ENCODE measurements at places on chromosomes 12 and 14.
A peak's percentile ranks its signal among the peaks of the same experiment; 100 is the strongest.

- DNase-seq: no peak
These were observed 4.4 kb upstream of the PDE6H start for GRCh38 chr12:14968478-14968877.

- DNase-seq: no peak
These were observed 481 bp downstream of the MAX start for GRCh38 chr14:65101631-65102440.

DNA sequence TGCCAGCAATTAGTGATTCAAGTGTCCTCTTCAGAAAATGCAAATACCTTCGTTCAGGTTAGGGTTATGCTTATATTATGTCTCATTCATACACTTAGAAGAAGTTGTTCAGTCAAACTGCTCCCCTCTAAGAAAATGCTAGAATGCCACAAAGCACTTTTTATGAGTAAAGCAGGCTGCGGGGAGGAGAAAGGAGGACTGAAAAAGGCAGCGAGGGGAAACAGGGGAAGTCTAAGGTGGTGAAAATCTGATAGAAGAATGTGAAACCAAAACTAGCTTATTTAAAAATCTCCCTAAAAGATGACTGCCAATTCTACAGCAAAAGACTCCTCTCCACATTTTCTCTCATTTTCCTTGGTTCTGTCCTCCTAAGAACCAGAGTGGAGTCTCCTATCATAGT lies 70.1 kb downstream of the PRKD1 start:
- peak; percentile 4 for DNase-seq

GRCh38 chr12:1907652-1908611 lies 10.5 kb downstream of the CACNA2D4 start:
- peak; percentile 17 for DNase-seq

DNA sequence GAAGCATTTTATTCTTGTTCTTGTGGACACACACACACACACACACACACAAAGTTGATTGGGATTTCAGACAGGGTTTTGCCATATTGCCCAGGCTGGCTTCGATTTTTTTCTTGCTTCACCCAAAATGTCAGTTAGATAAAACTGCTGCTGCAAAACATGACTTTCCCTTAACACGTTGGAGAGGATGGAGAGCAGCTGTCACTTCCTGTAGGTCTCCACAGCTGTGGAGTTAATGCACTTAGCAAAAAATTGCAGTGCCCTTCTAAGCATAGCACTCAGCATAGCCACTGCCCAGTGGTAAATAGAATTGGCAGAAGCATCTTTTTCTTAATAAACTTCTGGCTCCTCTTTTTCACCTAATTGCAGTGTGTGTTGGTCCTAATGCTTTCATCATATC lies 54.5 kb downstream of the PDZRN4 start:
- no peak for DNase-seq

DNA sequence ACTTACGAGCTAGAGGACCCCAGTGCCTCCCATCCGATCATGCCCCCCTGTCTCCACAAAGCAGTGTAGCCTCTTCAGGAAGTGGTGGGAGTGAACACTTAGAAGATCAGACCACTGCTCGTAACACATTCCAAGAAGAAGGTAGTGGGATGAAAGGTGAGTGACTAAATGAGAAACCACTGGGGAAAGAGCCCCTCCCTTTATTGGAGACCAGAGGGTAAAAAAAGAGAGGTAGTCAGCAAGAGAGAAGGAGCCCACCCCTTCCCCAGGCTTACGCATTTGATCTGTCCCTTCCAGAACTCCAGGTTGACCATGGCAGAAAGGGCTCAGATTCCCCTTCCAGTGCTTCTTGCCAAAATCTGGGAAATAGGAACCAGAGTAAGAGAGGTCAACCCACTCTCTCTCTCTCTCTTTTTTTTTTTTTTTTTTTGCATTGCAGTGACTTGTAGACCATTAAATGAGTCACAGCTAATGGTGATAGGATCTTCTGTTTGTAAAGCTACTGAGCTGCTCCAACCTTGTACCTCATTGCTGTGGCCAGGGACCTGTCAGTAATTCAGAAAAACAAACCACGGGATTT lies 165.4 kb downstream of the GCH1 start:
- DNase-seq: no peak

DNA sequence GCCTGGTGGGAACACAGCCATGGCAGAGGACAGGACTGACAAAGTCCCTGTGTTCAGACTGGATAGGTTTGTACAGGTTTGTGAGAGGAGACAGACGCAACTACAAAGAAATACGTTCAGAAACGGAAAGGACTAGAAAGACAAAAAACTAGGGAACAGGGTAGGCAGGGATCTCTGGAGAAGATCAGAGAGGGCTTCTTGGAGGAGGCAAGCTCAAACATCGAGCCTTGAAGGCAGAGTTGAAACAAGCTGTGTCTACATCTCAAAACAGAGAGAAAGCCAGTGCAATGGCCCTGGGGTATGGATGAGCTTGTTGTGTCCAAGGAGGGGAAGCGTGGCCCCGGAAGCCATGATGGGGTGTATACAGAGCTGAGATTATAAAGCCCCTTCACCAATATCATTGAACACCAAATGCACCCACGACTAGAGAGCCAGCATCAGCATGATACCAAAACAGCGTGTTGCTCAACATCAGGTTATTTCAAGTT lies 89.6 kb upstream of the NCOR2 start:
- DNase-seq: no peak

DNA sequence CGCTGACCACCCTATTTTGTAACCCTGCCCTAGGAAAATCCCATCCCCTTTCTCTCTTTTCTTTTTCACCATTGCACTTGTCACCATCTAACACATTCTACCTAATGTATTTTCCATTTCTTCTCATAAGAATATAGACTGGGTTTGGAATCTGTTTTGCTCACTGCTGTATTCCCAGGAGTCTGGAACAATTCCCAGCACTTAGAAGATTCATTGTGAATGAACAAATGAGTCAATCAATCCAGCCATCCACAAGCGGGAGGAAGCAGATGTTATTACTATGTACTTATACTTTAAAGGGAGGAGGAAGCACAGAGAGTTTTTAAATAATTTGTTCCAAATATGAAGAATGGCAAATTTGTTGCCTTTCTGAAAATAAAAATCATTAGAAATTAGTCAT lies 142.1 kb downstream of the KIF21A start:
- DNase-seq: no peak

DNA sequence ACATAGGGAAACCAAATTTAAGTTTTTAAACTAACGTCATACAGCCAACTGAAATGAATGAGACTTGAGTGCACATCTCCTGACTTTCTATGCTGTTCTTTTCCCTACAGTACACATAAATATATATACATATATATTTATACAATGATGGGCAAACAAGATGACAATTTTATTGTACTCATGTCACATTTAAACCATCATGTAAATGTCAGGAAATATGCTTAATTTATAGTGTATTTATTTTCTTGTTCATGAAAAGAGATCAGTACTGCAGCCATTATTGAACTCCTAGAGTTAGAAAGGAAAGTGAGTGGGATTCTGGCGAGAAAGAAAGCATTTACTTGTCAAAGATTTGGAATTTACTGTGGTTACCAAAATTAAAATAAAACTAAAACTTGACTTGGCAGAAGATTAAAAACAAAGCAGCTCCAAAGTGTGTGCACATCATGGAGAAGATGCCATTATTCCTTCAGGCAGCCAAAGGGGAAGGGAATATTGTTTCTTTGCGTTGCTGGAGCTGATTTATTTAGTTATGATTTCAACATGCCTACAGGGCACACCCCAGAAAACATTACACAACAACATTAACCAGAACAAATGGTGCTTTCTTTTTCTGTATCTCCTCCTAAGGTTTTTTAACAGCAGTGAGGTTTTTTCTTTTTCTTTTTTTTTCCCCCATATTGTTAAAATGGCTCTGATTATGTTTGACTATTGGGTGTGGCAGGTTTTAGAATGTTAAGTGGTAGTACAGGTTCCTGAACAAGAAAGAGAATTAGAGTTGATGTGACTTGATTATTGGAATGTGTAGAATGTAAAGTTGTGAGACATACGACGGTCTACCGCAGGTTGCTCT lies 144.6 kb downstream of the RAD51B start:
- no peak for DNase-seq

DNA sequence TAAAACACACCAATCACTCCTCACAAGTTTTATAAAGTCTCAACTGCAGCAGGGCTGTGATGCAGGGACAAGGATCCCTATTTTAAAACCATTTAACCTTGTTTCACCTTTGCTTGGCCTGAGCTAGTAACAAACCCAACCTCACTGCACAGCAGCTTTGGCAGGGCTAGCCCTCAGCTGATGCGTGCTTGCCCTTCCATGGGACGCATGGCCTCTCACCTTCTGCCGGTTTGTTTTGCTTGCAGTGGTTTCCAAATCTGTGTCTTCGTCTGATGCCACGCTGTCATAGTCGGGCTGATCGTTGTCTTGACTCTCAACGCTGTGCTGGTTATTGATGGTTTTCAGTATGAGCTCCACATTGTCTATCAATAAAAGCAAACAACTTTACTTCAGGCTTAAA lies 43.3 kb downstream of the GIT2 start:
- DNase-seq: no peak

DNA sequence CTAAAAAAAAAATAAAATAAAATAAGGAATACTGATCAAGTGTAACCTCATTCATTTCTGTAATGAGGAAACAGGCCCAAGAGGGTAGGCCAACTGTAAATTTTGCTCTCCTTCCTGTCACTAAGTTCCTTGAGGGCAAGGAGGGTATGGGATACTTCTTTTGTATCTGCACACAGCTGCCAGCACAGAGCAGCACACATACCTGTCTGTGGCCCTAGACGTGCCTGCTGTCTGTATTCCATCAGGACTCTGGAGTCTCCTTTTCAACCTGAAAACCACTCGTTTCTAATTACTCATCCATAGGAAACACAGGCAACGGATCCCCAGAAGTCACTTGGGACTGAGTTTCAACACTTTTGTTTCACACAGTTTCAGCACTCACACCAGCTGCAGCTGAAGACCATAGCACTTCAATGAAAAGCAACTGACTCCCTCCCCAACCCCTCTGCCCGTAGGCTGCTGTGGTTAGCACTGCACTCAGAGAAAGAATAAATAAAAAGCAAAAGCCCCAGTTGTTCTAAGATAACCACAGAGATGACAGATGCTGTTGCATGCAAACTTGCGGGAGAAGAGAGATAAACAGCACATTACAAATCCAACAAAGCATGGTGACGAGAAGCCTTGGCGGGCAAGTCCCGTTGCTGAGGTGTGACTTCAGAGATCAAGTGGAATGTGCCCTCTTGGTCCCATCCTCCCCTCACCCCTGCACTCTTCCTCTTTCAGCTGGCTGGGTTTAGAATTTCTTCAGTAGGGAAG lies 24.9 kb downstream of the CRACR2A start:
- DNase-seq: no peak

- no peak for DNase-seq
These were observed 220.7 kb downstream of the NOVA1 start for GRCh38 chr14:26377150-26377549.

- peak; percentile 26 for DNase-seq
These were observed 6.0 kb upstream of the SLC6A12 start for GRCh38 chr12:219891-220352.

DNA sequence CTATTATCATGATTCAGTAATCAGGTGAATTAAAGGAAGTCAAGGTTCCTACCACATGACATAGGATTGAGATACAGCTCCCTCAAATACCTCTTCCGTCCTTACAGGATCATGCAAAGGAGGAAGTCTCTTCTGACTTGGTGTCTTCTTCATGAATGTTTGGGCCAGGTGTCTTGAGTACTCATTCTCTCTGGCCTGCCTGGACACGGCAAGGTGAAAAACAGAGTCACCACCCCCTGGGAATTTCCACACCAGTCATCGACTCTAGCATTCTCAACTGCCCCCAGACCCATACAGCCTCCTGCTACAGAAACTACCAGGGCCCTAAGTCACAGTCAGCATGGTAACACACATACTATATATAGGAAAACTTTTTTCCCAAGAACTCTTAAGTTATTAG lies 44.9 kb upstream of the LTBP2 start:
- DNase-seq: no peak

- DNase-seq: no peak
These were observed 21.4 kb upstream of the CMKLR1 start for GRCh38 chr12:108360487-108360886.

- no peak for DNase-seq
These were observed 53.5 kb upstream of the BEGAIN start for GRCh38 chr14:100640471-100641273.

DNA sequence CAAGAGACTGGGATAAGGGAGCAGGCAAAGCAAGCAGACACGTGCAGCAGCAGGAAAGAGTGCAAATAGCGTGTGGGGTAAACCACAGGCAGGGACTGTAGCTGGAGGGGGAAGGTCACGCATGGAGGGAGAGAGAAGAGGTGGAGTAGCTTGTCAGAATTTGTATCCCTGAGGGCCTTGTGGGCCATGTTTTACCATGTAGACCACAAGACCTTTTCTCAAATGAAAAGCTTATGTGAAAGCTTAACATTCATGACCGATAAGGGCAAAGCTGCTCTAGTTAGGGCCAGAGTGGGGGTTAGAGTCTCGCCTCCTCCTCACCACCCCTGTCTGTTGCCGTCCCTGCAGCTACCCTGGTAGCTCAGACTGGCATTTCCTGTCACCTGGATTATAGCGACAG lies 152.9 kb upstream of the E2F7 start:
- DNase-seq: no peak

GRCh38 chr14:90849787-90850444 lies 33.7 kb upstream of the TTC7B start:
- DNase-seq: no peak

DNA sequence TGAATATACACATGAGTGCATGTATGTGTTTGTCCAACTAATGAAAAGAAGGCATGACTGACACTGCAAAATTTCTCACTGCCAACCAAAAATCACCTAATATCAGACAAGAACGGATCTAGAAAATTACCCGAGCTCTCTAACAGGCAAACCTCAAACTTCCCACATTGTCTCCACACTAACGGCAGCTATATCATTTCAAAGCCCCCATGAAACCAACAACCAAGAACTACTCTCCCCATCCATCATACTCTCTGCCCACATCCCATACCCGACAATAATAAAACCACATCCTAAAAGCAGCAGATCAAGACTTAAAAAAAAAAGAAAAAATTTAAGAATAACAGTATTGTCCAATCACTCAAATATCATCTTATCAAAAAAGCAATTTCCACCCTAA lies 227.1 kb downstream of the CEP128 start:
- DNase-seq: no peak

DNA sequence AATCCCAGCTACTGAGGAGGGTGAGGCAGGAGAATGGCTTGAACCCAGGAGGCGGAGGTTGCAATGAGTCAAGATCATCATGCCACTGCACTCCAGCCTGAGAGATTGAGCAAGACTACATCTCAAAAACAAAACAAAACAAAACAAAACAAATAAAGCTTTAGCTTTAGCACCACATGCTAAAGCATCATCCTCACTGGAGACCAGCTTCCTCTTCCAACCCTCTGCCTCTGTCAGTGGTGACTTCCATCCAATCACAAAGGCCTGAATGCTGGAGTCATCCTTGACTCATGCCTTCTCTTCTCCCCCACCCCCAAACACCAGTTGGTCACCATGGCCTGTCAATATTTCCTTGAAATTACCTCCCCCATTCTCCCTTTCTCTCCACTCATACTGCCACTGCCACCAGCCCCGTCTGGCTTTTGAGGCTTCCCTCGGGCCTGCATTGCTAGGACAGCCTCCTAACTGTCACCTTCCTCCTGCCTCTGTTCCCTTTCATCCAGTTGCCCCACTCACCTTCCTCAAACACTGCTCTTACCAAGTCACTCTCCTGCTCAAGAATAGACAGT lies 1.4 kb downstream of the ZNF385A start:
- DNase-seq: no peak

- DNase-seq: no peak
These were observed 378.5 kb upstream of the LMO3 start for GRCh38 chr12:16984484-16984883.

GRCh38 chr12:130014485-130014807 lies 110.6 kb upstream of the TMEM132D start:
- DNase-seq: no peak

- no peak for DNase-seq
These were observed 33.5 kb upstream of the CERS5 start for GRCh38 chr12:50200552-50201273.

Measured in NCI-H2029 treated with DMSO at 0.1 percent for 48 hours (cell line).